ENCODE measurements at places on chromosomes 16 and 17.

- DNase-seq: no peak
Measured at GRCh38 chr17:82831818-82832200, 8.0 kb downstream of the ZNF750 start.

- no peak for DNase-seq
Measured at GRCh38 chr16:49019831-49020230, 261.8 kb downstream of the CBLN1 start.

DNA sequence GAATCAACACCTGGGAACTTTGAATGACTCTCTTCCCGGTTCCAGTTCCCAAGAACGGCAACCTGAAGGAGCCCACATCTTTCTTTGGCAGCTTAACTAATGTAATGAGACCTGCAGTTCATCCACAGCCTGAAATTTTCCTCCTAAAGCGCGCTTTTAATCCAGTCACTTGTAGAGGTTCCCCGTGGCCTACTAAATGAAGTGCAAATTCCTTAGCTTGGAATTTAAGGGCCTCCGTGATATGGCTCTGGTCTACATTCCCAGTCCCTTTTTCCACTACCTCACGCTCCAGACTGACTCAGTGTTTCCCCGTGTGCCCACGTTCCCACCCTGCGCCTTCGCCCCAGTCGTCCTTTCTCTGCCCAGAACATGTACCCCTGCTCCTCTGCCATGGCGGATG is 27.2 kb downstream of the FZD2 start:
- DNase-seq: no peak

DNA sequence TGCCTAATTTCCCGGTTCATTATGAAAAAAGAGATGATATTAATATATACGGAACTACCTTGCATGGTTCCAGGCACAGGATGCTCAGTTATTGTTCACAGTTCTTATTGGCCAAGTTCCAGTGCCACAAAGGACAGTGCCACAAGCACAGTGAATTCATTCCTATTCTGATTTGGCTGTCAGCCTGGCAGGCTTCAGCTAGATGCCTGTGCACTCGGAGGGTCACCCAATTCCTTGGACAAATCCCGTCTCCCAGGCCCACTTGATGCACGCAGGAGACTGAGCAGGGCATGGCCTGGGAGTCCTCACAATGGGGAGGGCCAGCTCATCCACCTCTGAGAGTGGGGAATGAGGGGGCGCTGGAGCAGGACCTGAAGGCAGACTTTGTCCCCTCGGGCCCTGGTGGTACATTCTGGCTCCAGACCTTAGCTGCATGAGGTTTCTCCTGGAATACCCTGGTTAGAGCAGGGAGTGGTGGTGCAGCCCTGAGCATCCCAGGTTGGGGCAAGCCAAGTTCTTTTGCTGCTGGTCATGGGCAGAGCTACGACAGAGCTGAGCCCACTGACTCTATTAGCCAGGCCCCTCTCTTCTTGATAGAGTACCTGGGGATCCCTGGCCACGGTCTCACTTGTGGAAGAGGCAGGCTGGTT is 41.4 kb downstream of the MIS12 start:
- DNase-seq: no peak

- DNase-seq: no peak
Measured at GRCh38 chr16:90015586-90016338, 3.5 kb downstream of the DBNDD1 start.

DNA sequence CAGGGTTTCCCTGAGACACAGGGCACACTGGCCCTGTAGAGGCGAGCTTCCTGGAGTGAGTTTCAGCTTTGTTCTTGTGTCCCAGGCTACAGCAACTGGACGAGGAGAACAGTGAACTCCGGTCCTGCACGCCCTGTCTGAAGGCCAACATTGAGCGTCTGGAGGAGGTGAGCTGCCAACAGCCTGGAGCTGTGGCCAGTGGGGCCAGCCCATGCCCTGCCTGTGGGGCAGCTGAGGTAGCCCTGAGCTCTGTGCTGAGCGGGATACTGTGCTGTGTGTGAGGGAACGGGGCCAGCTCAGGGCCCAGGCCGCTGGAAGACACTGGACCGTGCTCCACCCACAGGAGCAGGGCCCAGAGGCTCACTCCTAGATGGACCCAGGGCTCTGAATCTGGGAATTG is 8.7 kb upstream of the CAPN15 start:
- DNase-seq: no peak

DNA sequence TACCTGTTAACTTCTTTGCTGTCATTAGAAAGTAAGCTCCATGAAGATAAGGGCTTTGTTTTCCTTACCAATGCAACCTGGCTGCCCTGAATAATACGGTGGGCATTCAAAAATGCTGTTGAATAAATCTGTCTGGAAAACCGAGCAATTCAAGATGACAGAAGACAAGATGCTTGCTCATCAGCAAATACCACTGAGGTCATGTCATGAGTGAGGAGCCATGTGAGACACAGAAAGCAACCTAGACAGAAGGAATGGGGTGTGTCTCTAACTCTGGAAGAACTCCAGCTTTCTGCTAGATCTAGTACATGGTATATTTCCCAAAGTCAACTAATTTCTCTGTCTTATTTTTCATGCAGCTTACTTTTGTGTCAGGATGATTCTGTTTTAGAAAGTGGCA is 64.2 kb downstream of the STH start:
- DNase-seq: no peak

DNA sequence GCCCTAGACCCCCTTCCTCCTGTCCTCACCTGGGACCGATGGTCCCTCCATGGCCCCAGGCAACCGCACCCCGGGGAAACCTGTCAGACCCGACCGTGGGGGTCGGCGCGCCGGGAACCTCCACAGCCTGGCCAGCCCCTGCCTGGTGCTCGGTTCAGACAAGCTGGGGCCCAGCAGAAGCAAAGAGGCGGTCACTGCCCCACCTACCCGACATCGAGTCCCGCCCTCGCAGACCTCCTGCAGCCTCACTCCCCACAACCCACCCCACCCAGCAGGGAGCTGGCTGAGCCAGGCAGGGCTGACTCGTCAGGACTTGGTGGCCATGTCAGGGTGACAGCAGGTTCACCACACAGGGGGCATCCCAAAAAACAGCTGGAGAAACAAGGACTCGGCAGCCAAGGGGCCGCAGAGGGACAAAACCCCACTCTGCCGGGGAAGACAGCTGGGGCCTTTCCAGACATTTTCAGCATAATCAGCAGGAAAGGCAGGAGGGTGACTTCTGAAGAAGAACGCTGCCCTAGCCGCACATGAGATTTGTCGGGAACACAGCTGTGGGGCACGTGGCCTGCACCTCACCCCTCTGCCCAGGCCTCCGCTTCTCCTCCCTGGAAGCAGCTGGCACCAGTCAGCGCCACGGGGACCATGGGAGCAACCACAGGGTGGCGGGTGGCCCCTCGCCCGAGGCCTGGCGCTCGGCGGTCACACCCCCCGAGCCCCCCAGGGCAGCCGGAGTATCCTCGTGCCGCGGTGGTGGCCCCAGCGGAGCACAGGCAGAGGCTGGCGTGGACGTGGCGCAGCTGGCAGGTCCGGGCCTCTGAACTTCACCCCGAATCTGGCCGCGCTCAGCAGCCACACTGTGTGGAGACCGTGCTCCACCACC is 22.9 kb downstream of the GNPTG start:
- no peak for DNase-seq

- DNase-seq: no peak
Measured at GRCh38 chr17:48610282-48611211, at the start of gene HOXB7. Gene HOXB7 (minus strand): TSS chr17:48611017. CDS start chr17:48610918, 99 bp downstream.

DNA sequence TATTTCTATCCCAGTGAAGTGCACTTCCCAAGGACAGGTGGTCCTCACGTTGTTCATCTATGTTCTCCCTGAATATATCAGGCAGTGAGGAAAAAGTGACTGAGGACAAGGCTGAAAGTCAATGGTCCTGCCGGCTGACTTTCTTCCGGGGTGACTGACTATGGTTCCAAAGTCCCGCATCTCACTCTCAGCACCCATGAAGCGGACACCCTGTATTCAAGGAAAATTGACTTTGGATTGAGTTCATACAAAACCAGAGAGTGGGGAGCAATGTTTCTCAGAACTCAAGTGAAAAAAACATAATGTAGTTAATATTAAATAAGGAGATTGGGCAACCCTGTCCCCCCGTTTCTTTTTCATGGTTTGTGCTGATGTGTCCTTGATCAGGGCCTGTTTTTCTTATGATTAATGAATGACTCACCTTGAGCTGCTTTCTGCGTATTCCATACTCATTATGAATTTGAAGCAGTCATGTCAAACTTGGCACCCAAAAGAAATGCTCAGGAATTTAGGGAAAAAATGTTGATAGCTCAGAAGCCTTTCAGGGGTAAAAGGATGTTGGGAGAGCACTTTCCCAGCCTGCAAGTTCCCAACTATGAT is 184.0 kb downstream of the CYLD start:
- DNase-seq: no peak
